ENCODE measurements at places on chromosomes 12 and 14.

DNA sequence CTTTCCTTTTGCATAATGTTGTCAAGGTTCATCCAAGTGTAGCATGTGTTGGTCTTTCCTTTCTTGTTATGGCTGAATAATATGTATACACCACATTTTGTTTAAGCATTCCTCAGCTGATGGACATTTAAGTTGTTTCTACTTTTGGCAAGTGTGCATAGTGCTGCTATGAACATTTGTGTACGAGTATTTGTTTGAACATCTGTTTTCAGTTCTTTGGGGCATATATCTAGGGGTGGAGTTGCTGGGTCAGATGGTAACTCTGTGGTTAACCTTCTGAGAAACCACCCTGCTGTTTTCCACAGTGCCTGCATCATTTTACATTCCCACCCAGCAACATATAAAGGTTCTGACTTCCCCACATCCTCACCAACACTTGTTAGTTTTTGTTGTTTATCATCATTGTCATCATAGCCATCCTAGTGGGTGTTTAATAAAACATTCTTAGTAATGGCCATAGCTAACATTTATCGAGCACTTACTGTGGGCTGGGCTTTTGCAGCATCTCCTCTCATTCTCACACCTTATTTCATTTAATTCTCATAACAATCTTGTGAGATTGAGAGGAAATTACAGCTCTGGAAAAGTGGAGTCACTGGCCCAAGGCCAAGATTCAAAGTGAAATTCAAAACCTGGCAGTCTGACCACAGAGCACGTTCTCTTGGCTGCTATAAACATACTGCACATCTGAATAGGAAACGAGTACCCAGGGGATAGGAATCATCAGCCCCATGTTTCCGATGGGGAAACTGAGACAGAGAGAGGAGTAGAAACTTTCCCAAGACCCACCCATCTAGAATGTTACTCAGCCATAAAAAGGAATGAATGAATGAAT lies 193.6 kb downstream of the KSR2 start:
- H3K27me3 ChIP-seq, result no peaks in the 10 kb centered on the region
- no peaks in the 10 kb centered on the region for H3K36me3 ChIP-seq
- H3K4me3 ChIP-seq, result no peak overlapping the region
- no peaks in the 10 kb centered on the region for H3K4me1 ChIP-seq

- no peaks in the 10 kb centered on the region for H3K36me3 ChIP-seq
- no peaks in the 10 kb centered on the region for H3K4me1 ChIP-seq
- no peak overlapping the region for H3K27ac ChIP-seq
- DNase-seq, result no peak
Measured at GRCh38 chr12:95336387-95337067, 118.9 kb downstream of the VEZT start.

DNA sequence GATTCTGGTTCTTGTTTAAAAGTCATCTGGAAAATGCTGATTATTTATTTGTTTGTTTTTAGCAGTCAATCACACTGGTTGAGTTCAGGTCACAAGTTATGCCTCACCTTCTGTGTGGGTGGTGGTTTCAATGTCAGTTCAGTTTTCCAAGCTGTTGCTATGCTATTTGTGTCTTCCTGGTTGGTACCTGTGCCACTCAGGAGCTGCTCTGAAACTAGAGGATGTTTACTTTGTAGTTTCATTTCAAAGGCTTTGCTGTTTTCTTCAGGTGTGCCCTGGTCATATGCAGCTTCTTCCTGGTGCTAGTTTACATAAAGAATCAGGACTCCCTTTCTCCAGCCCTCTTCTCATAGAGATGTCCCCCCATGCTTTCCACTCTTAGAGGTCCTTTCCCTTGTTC lies 75.7 kb upstream of the PPP4R3A start:
- no peaks in the 10 kb centered on the region for H3K4me1 ChIP-seq
- H3K27me3 ChIP-seq, result no peaks in the 10 kb centered on the region
- H3K36me3 ChIP-seq, result no peaks in the 10 kb centered on the region
- H3K27ac ChIP-seq, result no peak overlapping the region
- DNase-seq, result no peak

- no peak overlapping the region for H3K4me3 ChIP-seq
- H3K27me3 ChIP-seq, result no peaks in the 10 kb centered on the region
- DNase-seq, result peak; percentile 52
- no peak overlapping the region for H3K27ac ChIP-seq
Measured at GRCh38 chr14:76784881-76785280, 23.6 kb downstream of the VASH1 start.

GRCh38 chr12:24742378-24742777 lies 206.5 kb downstream of the BCAT1 start:
- H3K27ac ChIP-seq, result no peak overlapping the region
- H3K4me3 ChIP-seq, result no peak overlapping the region
- peaks cover 3% of the 10 kb centered on the region for H3K4me1 ChIP-seq
- H3K36me3 ChIP-seq, result no peaks in the 10 kb centered on the region

DNA sequence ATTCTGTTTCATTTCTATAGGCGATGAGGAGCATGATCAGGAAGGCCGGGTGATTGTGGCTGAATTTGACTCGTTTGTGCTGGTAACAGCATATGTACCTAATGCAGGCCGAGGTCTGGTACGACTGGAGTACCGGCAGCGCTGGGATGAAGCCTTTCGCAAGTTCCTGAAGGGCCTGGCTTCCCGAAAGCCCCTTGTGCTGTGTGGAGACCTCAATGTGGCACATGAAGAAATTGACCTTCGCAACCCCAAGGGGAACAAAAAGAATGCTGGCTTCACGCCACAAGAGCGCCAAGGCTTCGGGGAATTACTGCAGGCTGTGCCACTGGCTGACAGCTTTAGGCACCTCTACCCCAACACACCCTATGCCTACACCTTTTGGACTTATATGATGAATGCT lies 1.9 kb downstream of the APEX1 start:
- peaks cover 52% of the 10 kb centered on the region for H3K4me1 ChIP-seq
- peaks cover 47% of the 10 kb centered on the region for H3K36me3 ChIP-seq
- H3K27me3 ChIP-seq, result no peaks in the 10 kb centered on the region
- no peak for DNase-seq
- H3K4me3 ChIP-seq, result no peak overlapping the region

DNA sequence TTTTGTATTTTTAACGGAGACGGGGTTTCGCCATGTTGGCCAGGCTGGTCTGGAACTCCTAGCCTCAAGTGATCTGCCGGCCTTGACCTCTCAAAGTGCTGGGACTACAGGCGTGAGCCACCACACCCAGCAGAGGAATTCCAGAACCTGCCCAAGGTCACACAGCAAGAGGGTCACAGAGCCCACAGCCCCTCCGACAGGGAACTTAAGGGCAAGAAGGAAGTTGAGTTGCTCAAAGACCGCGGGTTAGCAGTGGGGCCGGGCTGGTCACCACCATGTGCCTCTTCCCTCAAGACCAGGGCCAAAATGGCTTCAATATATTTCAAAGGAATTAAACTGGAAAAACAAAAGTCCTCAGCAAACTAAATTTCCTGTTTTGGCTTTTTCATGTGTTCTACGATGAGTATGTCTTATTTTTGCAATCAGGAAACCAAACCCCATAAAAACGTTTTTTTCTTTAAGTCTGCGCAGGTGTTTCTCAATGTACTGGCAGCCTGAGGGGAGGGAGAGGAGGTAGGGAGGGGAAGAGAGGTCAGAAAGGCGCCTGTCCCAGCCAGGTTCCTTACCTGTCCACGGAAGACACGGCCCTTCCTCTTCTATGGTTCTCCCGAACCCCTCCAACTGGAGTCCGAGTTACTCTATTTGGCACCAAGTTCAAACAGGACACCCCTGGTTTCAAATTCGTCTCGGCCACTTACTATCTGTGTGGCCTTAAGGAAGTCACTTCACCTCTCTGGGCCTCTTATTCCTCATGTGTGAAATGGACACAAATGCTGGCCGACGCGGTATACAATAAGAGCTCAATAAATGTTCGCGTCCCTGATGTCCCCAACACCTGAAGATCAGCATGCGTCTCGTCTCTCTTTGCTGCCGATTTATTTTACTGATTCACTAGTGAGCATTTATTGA lies 778 bp downstream of the SLC8B1 start:
- peak overlapping the region; percentile 25 for H3K27ac ChIP-seq
- peaks cover 41% of the 10 kb centered on the region for H3K4me1 ChIP-seq
- no peaks in the 10 kb centered on the region for H3K27me3 ChIP-seq
- peaks cover 26% of the 10 kb centered on the region for H3K36me3 ChIP-seq

DNA sequence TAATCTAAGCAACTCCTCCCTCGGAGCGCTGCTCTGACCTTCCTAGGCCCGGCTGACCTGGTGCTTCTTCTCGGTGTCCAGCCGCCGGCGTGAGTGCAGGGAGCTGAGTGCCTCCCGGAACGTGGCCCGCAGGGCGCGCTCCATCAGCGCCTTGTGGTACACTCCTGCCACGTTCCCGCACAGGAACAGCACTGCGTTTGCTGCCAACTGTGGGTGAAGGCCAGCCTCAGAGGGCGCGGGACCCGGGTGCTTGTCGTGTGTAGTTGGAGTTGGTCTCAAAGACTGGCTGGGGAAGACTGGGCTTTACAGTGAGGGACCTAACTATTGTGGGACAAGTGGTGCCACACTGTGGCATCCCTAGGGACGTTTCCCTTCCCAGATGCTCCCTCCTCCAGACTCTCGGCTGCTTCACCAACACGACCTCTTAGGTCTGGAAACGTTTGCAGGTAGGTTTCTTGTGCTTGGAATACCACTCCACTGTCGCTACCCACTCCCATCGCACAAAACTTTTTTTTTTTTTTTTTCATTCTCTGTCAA lies 3.1 kb downstream of the ADCY4 start:
- peaks cover 83% of the 10 kb centered on the region for H3K4me1 ChIP-seq
- no peak for DNase-seq
- no peak overlapping the region for H3K27ac ChIP-seq
- peak overlapping the region; percentile 48 for H3K4me3 ChIP-seq
- peaks cover 26% of the 10 kb centered on the region for H3K27me3 ChIP-seq

GRCh38 chr12:2320841-2321240 lies 268.1 kb downstream of the CACNA1C start:
- H3K27me3 ChIP-seq, result peaks cover 12% of the 10 kb centered on the region
- no peak overlapping the region for H3K27ac ChIP-seq
- no peaks in the 10 kb centered on the region for H3K36me3 ChIP-seq
- no peaks in the 10 kb centered on the region for H3K4me1 ChIP-seq
- no peak for DNase-seq

DNA sequence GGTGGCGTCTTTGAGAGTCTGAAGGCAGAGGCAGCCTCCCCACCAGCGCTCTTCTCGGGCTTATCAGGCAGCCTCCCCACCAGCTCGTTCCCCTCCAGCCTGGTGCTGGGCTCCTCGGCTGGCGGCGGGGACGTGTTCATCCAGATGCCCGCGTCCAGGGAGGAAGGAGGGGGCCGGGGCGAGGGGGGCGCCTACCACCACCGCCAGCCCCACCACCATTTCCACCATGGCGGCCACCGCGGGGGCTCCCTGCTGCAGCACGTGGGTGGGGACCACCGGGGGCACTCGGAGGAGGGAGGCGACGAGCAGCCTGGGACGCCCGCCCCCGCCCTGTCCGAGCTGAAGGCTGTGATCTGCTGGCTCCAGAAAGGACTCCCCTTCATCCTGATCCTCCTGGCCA lies 11.8 kb downstream of the RNFT2 start:
- no peaks in the 10 kb centered on the region for H3K27me3 ChIP-seq
- no peak overlapping the region for H3K4me3 ChIP-seq
- H3K36me3 ChIP-seq, result no peaks in the 10 kb centered on the region
- H3K27ac ChIP-seq, result no peak overlapping the region
- no peak for DNase-seq

DNA sequence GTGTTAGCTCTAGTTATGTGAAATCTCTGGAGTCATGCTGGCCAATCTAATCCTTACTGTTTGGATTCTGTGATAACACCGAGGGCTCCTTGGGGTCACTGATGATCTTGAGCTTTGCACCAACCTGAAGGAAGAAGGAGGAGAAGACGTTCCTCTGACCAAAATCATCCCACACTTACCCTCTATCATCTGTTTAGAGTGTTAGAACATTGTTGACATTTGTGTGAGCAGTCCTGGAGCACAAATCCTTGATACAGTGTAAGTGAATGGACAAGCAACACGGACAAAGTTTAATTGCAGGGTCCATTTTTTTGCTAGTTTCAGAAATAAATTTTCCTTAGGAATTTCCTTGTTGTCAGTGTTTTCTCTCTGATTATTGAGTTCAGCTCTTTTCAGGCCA lies 181.7 kb downstream of the AKAP6 start:
- H3K4me3 ChIP-seq, result no peak overlapping the region
- no peaks in the 10 kb centered on the region for H3K4me1 ChIP-seq
- H3K36me3 ChIP-seq, result no peaks in the 10 kb centered on the region
- no peak for DNase-seq

- H3K27me3 ChIP-seq, result no peaks in the 10 kb centered on the region
- H3K4me3 ChIP-seq, result peak overlapping the region; percentile 81
- peak; percentile 65 for DNase-seq
- H3K27ac ChIP-seq, result peak overlapping the region; percentile 18
- H3K36me3 ChIP-seq, result no peaks in the 10 kb centered on the region
- peaks cover 18% of the 10 kb centered on the region for H3K4me1 ChIP-seq
Measured at GRCh38 chr12:70366581-70367257, 629 bp downstream of the KCNMB4 start.

DNA sequence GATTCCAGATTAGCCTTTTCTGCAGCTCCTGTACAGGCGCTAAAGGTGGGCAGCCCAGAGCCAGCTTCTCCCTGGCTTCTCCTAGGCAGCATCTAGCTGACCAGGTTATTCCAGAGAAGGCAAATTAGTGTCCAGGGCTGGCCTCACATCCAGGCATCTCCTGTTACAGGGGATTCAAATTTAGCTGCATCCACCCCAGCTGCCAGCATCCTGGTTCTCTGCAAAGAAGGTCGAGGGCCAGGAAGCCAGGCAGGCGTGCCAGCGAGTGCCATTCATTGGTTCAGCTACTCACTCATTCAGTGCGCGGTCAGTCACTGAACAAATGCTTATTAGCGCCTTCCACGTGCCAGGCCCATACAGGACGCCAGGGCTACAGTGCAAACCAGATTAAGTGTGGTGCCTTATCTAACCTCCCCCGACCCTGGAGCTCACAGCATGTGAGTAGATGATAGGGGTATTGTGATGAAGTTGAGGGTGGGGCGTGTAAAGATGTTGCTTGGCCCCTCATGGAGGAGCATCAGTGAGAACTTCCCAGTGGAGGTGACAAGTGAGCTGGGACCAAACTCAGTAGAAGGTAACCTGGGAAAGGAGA lies 15.7 kb upstream of the FAM222A start:
- DNase-seq, result no peak
- no peaks in the 10 kb centered on the region for H3K36me3 ChIP-seq
- no peak overlapping the region for H3K27ac ChIP-seq
- no peaks in the 10 kb centered on the region for H3K4me1 ChIP-seq

DNA sequence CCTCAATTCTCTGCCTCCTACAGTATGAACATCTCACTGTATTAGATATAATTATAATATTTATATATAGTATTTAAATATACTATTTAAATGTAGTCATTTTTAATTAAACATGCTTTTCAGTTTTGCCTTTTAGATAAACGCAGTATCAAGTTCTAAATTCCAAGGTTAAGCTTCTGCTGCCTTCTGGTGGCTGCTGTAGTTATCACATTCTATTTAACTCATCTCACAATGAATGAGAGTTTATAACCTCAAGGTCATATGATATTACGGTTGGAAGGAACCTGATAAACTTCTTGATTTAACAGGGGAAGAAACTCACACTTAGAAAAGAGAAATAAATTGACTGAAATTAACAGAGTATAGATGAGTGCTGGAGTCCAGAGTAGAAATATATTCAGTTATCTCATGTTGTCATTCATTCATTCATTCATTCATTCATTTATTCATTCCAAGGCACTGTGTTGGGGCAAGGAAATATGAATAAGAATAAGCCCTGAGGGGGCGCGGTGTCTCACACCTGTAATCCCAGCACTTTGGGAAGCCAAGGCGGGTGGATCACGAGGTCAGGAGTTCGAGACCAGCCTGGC lies 31.9 kb downstream of the GUCY2C start:
- DNase-seq, result peak; percentile 26
- no peak overlapping the region for H3K4me3 ChIP-seq
- no peak overlapping the region for H3K27ac ChIP-seq
- no peaks in the 10 kb centered on the region for H3K36me3 ChIP-seq
- peaks cover 2% of the 10 kb centered on the region for H3K27me3 ChIP-seq
